A549 treated with RU486 at 1 μM for 4 hours (cell line): ENCODE measurements at places on chromosomes 1 and 21. TPM values are rescaled to one million over a fixed set of nuclear protein-coding genes. Genes with fewer than 3 reads are reported as not detected.

UBE2G2 gene
- total RNA-seq, result 29.2 to 37.0 TPM (median 35.4 TPM) in 5 replicates

IFNGR2 gene
- total RNA-seq, result 54.5 to 65.5 TPM (median 61.4 TPM) in 5 replicates

RPTN gene
- total RNA-seq, result not detected in 5 replicates

SAMD13 gene
- total RNA-seq, result 0.19 to 0.67 TPM (median 0.45 TPM) in 5 replicates

SLAMF7 gene
- 1.6 to 2.6 TPM (median 1.8 TPM) in 5 replicates for total RNA-seq

PDPN gene
- not detected in 5 replicates for total RNA-seq

NEK2 gene
- 41.6 to 53.3 TPM (median 48.2 TPM) in 5 replicates for total RNA-seq

MTARC2 gene
- 10.3 to 13.0 TPM (median 10.8 TPM) in 5 replicates for total RNA-seq

CR2 gene
- not detected in 5 replicates for total RNA-seq

SLAMF6 gene
- not detected in 5 replicates for total RNA-seq
